ENCODE measurements at places on chromosomes 4 and X.

GRCh38 chrX:9610771-9611392 is 146.0 kb downstream of the TBL1X start:
- DNase-seq, result no peak

DNA sequence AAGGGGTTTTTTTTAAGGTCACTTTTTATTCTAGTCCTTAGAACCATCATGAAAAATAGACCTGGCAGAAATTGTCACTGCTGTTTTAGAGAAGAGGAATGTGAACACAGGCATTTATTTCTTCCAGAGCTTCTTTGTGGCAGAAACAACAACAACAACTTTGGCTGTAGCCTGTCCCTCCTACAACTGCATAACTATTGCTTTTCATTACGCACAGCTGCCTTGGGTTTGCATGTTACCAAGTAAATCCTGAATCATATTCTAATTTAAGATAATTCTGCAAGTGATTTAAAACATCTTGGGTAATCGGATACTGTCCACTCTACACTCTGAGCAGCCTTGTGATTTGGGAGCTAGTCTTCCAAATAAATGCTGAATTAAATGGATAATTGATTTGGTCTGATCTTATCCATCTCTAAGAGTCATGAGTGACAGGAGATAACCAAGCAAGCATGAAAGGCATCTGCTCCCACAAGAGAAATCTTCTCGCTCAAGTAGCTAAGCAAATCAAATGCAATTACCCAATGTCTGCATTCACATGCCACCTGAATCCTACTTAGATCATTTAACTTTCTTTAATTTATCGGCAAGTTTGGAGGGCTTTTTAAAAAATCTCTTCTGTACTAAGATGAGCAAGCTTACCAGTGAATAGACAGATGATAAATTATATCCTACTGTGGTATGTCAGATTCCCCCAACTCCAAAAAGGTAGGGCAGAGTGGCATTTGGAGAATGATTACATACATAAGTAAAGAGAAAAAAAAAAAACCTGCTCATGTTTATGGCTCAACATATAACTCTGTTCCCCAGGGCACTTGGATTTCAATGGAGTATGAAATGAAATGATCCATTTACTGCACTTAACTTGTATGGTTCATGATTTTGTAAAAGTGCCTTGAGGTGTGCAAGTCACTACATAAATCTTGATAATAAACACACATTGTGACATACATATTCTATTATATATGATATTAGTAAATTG is 73.6 kb downstream of the EGF start:
- no peak for DNase-seq

DNA sequence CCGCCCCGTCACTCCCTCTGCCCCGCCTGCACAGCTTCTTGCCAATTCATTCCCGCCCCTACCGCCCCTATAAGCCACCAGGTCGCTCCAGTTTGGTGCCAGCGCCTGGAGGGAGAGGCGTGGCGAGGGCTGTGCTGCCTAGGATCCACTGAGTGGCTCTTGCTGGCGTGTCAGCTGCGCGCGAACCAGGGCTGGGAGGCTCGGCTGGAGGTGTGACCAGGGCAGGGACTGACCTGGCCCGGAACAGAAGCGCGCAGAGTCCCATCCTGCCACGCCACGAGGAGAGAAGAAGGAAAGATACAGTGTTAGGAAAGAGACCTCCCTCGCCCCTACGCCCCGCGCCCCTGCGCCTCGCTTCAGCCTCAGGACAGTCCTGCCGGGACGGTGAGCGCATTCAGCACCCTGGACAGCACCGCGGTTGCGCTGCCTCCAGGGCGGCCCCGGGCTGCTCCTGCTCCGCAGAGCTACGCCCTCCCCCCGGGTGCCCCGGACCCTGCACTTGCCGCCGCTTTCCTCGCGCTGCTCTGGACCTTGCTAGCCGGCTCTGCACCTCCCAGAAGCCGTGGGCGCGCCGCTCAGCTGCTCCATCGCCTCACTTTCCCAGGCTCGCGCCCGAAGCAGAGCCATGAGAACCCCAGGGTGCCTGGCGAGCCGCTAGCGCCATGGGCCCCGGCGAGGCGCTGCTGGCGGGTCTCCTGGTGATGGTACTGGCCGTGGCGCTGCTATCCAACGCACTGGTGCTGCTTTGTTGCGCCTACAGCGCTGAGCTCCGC is at the start of gene GPR78:
TSS of gene GPR78 (plus strand) at position 72 of the 773 bp plus-strand sequence. CDS start at position 663, 591 bp downstream.
- DNase-seq, result no peak

DNA sequence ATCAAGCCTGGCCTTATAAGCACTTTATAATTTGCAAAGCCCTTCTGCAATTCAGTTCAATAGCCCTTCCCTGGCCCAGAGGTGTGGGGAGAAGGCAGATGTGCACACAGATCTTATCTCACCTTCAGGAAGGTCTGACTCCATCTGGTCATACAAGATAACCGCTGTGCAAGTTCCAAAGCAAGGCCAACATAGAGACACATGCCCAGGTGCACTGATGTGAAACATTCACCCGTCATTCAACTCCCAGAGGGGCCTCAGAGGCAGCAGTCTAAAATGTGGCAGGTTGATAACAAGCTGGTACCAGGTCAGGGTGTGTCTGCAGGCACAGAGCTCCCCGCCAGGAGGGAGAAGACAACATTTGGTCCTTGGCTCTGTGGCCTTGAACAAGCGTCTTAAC is 10.9 kb upstream of the WFS1 start:
- DNase-seq, result no peak

- DNase-seq, result no peak
Observed at GRCh38 chr4:39658756-39659155, 20.1 kb upstream of the SMIM14 start.

DNA sequence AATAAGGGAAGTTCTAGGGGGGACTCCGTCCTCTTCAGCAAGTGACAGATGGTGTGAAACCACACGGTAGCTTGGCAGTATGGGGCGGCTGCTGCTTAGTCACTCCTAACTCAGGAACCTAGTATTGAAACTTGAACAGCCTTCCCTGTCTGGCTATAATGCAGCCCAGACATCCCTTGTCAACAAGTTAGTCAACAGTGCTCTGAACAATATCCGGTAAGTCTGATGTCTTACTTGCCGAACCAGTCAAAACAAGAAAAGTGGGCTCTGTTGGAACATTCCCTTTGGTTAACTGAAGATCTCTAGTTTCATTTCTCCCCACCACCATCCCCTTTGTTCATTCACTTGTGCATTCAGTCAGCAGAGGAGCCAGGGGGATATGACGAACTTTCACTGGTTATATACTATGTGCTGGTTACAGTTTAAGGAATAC is 18.7 kb upstream of the CXCL13 start:
- DNase-seq, result no peak

DNA sequence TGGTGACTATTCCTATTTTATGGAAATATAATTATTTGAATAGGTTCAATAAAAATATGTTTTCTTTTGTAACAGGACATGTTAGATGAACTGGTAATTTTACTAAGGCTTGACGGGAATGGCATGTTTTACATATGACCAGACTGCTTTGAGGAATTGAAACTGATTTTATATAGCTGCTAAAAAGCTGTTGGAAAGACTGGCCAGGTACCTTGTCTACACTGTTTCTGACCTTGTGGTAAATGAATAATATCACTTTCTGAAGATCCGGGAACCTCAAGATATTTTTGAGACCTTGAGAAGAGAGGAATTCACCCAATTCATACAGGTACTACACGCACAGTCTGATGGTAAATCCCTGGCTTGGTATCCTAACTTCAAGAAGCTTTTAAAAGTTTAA is 42.1 kb upstream of the USP46 start:
- no peak for DNase-seq

DNA sequence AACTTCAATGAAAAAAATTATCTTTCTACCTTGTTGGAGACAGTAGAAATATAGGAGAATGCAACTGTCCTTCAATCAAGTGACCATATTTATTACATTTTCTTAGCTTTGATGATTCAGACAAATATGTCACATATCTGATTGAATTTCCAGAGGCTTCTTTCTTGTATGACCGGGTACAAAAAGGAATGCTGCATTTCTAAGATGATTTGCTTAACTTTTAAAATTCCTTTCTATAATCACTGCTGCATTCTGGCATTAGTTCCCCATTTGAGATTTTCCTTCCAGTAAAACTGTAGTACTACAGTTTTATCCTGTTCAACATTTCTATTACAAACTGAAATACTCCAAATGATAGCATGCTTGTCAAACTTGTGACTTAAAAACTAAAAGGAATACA is 5.2 kb downstream of the MFSD8 start:
- no peak for DNase-seq

- DNase-seq, result no peak
Observed at GRCh38 chr4:147739239-147739823, 7.4 kb downstream of the ARHGAP10 start.

GRCh38 chrX:119045884-119046283 is 26.9 kb upstream of the CT47C1 start:
- no peak for DNase-seq

- DNase-seq, result no peak
Observed at GRCh38 chrX:23136816-23137215, 137.1 kb downstream of the DDX53 start.

GRCh38 chr4:52862639-52863161 is 583 bp downstream of the RASL11B start:
- no peak for DNase-seq

- no peak for DNase-seq
Observed at GRCh38 chr4:168360271-168360670, 41.7 kb upstream of the DDX60 start.
